ENCODE measurements at places on chromosomes 6 and 20.

- no peak for DNase-seq
Observed at GRCh38 chr6:24761193-24761835, 13.4 kb upstream of the GMNN start.

DNA sequence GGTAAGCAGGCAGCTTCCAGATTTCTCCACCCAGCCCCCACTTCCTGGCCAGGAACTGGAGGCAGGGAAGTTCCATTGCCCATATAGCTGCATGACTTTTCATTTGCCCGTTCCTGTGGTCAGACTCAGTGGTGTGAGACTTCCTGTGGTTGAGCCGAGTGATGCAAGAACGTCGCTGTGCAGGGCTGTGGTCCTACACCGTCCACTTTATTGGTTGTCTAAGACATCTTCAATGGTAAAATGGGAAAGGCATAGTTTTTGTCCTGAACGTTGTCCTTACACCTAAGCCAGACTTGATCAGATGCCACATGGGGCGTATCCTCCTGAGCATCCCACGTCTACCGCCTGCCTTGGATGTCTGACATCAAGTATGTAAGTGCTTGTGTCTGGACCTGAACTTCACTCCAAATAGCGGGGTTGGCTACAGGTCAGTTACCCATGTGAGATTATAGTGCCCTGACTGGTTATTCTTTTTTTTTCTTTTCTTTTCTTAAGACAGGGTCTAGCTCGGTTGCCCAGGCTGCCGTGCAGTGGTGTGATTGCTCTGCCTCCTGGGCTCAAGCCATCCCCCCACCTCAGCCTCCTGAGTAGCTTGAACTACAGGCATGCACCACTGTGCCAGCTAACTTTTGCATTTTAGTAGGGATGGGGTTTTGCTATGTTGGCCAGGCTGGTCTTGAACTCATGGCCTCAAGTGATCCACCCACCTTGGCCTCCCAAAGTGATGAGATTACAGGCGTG, 25.9 kb upstream of the GTSF1L start:
- peak; percentile 67 for DNase-seq

DNA sequence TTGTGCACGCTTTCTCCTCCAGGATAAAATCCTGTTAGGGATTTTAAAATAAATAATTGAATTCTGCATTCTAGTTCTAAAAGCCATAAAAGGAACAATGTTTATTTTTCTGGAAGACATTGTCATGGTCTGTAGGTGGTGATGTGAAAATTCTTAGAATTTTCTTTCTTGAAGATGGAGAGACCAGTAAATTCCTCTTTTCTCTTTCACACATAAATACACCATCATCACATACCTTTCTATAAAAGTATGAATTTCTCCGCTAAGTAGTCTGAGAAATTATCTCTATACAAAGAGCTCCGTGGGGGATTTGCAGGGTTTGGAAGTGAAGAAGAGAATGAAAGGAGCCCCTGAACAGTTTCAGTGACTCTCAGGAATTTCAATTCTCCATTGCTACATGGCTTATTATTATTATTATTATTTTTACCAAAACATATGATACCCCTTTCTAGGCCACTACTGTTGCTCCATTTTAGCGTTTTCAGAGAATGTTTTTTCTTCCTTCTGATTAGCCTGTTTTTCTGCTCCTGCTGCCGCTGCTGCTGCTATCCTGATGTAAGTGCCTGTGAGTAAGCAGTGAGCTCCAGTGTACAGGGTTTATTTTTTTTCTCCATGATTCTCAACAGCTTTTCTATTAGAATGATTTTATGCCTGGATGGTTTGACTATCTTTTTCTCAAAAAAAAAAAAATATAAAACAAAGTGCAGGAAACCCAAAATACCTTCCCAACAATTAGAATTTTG, 145.8 kb downstream of the SAMD5 start:
- DNase-seq, result no peak

DNA sequence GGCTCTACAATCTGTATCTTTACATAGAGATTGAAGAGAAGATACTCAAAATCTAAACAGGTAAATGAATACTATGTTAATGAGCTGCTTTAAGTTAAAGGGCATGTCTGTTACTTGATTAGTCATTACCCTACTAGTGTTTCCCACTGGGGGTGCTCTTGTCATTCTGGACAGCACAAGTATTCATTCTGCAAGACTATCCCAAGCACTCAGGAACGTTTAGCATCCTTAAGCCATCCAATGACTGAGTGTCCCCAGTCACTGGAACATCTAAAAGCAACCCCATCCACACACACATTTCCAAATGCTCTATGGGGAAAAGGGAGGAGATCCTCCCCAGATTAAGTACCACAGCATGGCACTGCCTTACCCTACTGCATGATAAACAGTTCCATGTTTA, 25.7 kb downstream of the EZR start:
- DNase-seq, result peak; percentile 55

GRCh38 chr20:40276301-40276700, 412.7 kb downstream of the MAFB start:
- no peak for DNase-seq

DNA sequence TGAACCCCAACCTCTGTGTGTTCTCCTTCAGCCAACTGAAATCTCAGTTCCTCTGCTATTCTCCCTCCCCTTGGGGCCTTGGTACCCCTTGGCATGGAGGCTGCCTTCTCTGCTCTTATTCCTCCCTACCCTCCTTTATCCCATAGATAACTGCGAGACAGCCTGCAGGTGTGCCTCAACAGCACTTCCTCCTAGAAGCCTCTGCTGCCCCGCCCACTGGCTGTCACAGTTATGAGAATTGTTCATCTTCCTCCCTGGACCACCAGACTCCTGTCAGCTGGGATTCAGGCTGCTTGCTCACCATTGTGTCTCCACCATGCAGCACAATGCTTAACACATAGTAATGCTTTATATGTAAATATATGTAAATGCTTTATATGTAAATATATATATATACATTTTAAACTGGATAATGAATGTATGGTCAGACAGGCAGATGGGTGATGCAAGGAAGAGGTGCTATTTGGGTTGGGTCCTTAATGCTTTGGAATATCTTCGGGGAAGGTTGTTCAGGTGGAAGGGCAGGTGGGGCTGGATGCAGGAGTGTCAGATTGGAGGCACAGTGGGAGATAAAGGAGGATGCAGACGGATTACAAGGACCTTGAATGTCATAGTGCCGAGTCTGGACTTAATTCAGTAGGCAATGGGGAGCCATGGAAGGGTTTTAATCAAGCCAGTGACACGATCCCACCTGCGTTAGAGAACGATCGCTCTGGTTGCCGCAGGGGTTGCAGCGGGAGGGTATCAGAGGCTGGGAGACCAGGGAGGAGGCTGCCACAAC, 4.9 kb downstream of the CDH22 start:
- DNase-seq, result no peak

DNA sequence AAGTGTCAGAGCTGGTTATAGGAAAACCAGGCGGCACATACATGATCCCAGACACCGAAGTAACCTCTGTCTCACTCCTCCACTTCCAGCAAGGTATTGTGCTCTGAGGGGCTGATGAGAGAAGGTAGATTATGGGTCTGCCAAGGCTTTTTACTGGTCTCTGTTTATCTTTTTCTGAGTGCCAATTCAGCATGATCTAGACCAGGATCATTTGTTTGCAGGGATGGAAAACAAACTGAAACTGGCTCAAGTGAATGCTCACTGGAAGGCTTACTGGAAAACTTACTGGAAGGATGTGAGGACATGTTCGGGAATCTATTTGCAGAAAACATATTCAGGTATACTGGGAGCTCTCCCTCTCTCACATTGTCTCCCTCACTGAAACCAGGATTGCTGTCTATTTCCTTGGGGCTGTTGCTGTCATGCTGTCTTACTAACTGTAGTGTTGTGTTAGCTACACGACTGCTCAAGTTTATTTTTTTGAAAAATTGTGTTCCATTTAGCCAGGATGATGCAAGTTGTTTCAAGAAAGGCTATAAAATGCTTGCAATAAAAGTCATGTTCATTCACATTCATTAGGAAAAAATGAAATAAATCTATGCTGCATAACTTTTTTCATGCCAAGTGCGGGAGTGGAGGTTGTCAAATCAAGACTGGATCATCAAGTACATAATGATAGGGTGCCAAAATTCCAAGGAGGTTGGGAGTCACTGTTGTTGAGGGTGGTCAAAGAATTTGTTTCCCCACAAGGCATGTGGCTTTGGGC, 37.0 kb downstream of the KLHL31 start:
- no peak for DNase-seq

- DNase-seq, result no peak
Observed at GRCh38 chr6:54191461-54191860, 80.2 kb downstream of the MLIP start.

GRCh38 chr20:47466213-47466612, 35.5 kb upstream of the NCOA3 start:
- no peak for DNase-seq

DNA sequence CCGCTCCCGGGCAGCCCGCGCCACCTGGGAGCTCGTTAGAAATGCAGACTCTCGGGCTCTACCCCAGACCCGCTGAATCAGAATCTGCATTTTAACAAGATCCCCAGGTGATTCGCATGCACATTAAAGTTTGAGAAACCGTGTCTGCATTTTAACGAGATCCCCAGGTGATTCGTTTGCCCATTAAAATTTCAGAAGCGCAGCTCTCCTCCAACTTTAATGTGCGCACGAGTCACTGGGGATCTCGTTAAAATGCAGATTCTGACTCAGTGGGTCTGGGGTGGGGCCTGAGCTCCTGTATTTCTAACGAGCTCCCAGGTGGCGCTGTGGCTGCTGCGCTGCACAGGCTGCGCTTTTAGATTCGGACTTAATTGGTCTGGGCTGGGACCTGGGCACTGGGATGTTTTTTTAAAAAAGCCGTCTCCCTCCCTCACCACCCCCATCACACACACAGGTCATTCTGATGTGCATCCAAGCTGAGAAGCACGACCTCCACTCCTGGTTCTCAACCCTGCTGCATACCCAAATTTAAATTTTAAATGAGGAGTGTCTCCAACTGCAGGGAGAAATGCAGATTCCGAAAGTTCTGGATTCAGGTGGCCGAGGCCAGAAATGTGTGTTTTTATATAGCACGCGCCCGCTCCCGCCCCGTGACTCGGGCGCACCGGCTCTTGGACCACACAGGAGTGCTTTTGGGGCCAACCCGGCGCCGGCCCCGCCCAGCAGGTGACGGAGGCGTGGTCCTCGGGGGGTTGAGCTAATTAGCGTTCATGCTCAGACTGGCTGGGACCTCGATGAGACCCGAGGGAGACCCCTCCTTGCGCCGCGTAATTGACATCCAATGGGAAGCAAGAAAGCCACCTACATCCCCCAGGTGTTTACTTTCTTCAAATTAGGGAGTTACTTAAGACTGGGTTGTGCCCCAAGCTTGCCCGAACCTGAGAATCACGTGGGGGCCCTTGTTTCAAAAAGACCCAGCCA, 85.8 kb downstream of the ZFP64 start:
- no peak for DNase-seq

GRCh38 chr6:169069356-169069755, 184.3 kb downstream of the THBS2 start:
- no peak for DNase-seq

DNA sequence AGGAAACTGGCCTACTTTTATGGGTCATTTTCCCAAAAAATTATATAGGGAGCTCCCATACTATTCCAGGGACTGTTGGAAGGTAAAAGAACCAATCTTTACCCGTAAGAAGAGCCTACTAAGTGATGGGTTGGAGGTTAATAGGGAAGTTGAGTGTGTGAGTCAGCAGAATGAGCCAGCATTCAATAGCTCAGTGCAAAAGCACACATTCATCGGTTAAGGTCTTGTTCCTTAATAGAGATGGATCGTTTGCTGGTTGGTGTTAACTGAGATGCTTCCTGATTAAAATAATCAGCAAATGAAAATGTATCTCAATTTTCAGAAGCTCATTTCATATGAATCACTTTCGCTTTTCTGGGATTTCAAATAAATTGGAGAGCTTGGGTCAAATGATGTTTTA, 115.3 kb upstream of the MRPS10 start:
- DNase-seq, result no peak

- DNase-seq, result no peak
Observed at GRCh38 chr6:11714798-11715285, 63.8 kb downstream of the ADTRP start.

GRCh38 chr6:17536586-17536985, 63.5 kb upstream of the FAM8A1 start:
- peak; percentile 47 for DNase-seq

GRCh38 chr6:118724211-118724610, 72.8 kb upstream of the CEP85L start:
- DNase-seq, result peak; percentile 42

GRCh38 chr6:156822747-156823206, 45.6 kb downstream of the ARID1B start:
- DNase-seq, result no peak
